Aorta (tissue), 5 donors: ENCODE measurements at places on chromosomes 13 and 19. TPM values are rescaled to one million over a fixed set of nuclear protein-coding genes. Genes with fewer than 3 reads are reported as not detected.

GRCh38 chr19:677201-677600 is 1.0 kb downstream of the FSTL3 start:
- H3K36me3 ChIP-seq = no peaks in the 10 kb centered on the region
- no peaks in the 10 kb centered on the region for H3K4me1 ChIP-seq
- H3K27me3 ChIP-seq = no peaks in the 10 kb centered on the region

- no peaks in the 10 kb centered on the region for H3K4me1 ChIP-seq
- H3K4me3 ChIP-seq = peak overlapping the region; percentile 46
- no peak for DNase-seq
- no peaks in the 10 kb centered on the region for H3K27me3 ChIP-seq
Observed at GRCh38 chr19:48713041-48713863, 6.3 kb downstream of the MAMSTR start.

- H3K4me3 ChIP-seq = no peak overlapping the region
- no peaks in the 10 kb centered on the region for H3K36me3 ChIP-seq
- no peaks in the 10 kb centered on the region for H3K4me1 ChIP-seq
- no peak for DNase-seq
- H3K27ac ChIP-seq = no peak overlapping the region
- H3K27me3 ChIP-seq = no peaks in the 10 kb centered on the region
Observed at GRCh38 chr13:42345367-42345766, 73.4 kb downstream of the AKAP11 start.

- no peaks in the 10 kb centered on the region for H3K27me3 ChIP-seq
- H3K4me1 ChIP-seq = no peaks in the 10 kb centered on the region
- H3K4me3 ChIP-seq = no peak overlapping the region
- H3K27ac ChIP-seq = no peak overlapping the region
Observed at GRCh38 chr19:13478576-13478975, 27.7 kb downstream of the CACNA1A start.

DNA sequence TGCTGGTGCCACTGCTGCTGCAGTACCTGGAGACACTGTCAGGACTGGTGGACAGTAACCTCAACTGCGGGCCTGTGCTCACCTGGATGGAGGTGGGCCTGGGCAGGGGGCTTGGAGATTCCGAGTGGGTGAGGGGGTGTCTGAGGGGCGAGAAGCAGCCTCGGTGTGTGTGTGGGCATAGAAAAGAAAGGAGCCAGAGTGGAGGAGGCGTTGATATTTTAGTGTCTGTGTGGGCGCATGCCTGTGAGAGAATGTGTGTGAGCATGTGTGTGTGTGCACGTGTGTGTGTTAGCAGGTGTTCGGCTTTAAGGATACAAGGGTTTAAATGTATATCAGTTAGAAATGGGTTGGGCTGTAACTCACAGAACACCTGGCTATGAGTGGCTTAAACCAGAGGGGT is 3.7 kb downstream of the ARHGAP33 start:
- H3K4me1 ChIP-seq = no peaks in the 10 kb centered on the region
- no peak overlapping the region for H3K27ac ChIP-seq
- no peak overlapping the region for H3K4me3 ChIP-seq

DNA sequence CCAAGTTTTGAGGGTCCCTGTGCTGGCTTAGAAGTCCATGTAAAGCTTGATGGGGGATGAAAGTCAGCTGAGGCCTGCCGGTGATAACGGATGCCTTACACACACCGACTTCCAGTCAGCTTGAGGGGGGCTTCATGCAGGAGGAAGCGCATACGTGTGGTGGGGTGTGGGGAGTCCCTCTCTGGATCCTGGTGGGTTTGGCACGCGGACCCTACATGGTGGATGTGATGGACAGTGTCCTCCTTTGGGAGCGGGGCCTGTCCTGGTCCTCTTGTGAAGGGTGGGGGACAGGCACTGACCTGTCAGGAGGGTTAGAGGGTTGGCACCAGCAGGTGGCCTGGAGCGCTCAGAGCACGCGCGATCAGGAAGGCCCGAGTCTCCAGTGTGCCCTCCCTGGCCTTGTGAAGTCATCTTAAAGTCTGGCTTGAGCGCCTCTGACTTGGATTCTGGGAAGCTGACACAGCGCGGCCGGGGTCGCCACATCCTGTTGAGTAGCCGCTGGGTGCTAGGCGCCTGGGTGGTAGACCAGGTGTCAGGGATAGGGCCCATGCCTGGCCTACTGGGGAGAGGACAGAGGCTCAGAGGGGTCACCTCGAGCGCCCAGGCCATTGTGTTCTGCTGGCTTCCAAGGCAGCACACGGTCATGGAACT is 2.9 kb downstream of the DAZAP1 start:
- no peaks in the 10 kb centered on the region for H3K36me3 ChIP-seq
- H3K4me1 ChIP-seq = no peaks in the 10 kb centered on the region
- H3K27me3 ChIP-seq = no peaks in the 10 kb centered on the region
- no peak overlapping the region for H3K27ac ChIP-seq

- no peak overlapping the region for H3K4me3 ChIP-seq
- H3K27me3 ChIP-seq = no peaks in the 10 kb centered on the region
- no peak overlapping the region for H3K27ac ChIP-seq
- H3K4me1 ChIP-seq = no peaks in the 10 kb centered on the region
- H3K36me3 ChIP-seq = no peaks in the 10 kb centered on the region
- DNase-seq = no peak
Observed at GRCh38 chr13:92251671-92252210, 853.3 kb downstream of the GPC5 start.

DNA sequence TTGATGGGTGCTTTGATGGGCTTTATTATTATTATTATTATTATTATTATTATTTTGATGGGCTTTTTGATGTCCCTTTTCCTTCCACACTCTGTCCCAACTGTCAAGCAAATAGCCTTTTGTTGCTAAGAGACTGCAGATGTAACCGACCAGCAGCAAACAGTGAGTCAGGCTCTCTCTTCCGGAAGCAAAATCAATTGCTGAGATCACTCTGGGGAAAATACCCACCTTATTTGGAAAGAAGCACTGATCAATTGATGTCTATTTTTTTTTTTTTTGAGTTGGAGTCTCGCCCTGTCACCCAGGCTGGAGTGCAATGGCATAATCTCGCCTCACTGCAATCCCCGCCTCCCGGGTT is 2.9 kb downstream of the LDLR start:
- no peaks in the 10 kb centered on the region for H3K36me3 ChIP-seq
- peaks cover 2% of the 10 kb centered on the region for H3K4me1 ChIP-seq
- DNase-seq = no peak
- H3K27me3 ChIP-seq = no peaks in the 10 kb centered on the region
- no peak overlapping the region for H3K4me3 ChIP-seq

- no peaks in the 10 kb centered on the region for H3K36me3 ChIP-seq
- no peaks in the 10 kb centered on the region for H3K27me3 ChIP-seq
- H3K27ac ChIP-seq = no peak overlapping the region
- no peak for DNase-seq
- H3K4me1 ChIP-seq = no peaks in the 10 kb centered on the region
- H3K4me3 ChIP-seq = no peak overlapping the region
Observed at GRCh38 chr19:18833849-18834643, 2.3 kb downstream of the UPF1 start.

DNA sequence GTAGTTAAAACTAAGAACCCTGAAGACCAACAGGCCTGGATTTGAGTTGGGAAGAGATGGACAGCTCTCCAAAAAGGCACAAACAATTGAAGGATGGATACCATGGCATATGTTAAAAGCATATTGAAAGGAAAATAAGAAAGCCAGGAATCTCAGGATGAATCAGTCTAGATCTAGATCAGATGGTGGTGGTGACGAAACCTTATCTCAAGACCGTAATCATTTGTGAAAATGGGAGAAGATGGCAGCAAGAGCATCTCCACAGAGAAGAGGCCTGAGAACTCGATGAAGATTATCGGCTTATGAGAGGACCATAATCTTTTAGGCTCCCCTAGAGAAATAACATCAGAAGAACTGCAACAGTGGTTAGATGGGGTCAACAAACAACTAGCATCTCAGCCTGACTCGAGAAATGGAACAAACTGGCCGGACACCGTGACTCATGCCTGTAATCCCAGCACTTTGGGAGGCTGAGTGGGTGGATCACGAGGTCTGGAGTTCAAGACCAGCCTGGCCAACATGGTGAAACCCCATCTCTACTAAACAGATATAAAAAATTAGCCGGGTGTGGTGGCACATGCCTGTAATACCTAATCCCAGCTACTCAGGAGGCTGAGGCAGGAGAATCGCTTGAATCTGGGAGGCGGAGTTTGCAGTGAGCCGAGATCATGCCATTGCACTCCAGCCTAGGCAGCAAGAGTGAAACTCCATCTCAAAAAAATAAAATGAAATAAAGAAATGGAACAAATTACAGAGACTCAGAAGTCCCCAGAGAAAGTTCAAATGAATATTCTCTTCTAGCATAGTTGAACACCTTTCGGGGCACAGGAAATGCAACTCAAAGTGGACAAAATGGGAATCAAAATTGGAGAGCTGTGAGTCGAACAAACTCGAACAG is 47.6 kb downstream of the FOXO1 start:
- no peak overlapping the region for H3K27ac ChIP-seq
- H3K36me3 ChIP-seq = no peaks in the 10 kb centered on the region
- no peak overlapping the region for H3K4me3 ChIP-seq
- peaks cover 3% of the 10 kb centered on the region for H3K4me1 ChIP-seq
- DNase-seq = no peak
- no peaks in the 10 kb centered on the region for H3K27me3 ChIP-seq

DNA sequence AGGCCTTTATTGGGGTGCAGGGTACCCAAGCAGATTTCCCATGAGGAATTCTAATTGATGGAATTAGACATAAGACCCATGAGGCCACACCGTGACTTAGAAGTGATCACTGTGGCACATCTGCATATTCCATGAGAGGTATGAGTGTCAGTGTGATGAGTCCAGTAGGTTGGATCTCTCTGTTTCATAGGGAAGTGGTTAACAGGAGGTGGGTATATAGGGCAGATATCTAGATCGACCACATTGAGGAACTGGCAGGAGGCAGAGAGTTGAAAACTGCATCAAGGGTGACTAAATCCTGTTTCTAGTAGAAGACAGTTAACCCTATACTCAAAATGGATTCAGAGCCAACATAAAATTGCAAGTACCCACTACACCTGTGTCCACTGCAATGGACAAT is 68.6 kb upstream of the MIR17HG start:
- H3K4me3 ChIP-seq = no peak overlapping the region
- no peaks in the 10 kb centered on the region for H3K27me3 ChIP-seq
- H3K4me1 ChIP-seq = no peaks in the 10 kb centered on the region
- no peaks in the 10 kb centered on the region for H3K36me3 ChIP-seq
- H3K27ac ChIP-seq = no peak overlapping the region

The PTGER1 gene
- total RNA-seq = 2.3 TPM

The LPAR6 gene
- total RNA-seq = 32.4 TPM

The TMTC4 gene
- total RNA-seq = 13.1 TPM

The HCST gene
- total RNA-seq = 18.7 TPM

The SIGLEC12 gene
- total RNA-seq = not detected

The ZNF285 gene
- 3.1 TPM for total RNA-seq
